MV-4-11 (cell line): ENCODE measurements at places on chromosomes 13 and 19.

GRCh38 chr19:7844951-7845350 lies 14.9 kb downstream of the EVI5L start:
- no peak for DNase-seq

- no peak for DNase-seq
Measured at GRCh38 chr13:21074546-21074945, 13.2 kb upstream of the LATS2 start.

- no peak for DNase-seq
Measured at GRCh38 chr19:8391198-8392016, 1.2 kb downstream of the RAB11B start.

GRCh38 chr19:45769821-45770191 lies 754 bp upstream of the SIX5 start:
- peak; percentile 58 for DNase-seq

DNA sequence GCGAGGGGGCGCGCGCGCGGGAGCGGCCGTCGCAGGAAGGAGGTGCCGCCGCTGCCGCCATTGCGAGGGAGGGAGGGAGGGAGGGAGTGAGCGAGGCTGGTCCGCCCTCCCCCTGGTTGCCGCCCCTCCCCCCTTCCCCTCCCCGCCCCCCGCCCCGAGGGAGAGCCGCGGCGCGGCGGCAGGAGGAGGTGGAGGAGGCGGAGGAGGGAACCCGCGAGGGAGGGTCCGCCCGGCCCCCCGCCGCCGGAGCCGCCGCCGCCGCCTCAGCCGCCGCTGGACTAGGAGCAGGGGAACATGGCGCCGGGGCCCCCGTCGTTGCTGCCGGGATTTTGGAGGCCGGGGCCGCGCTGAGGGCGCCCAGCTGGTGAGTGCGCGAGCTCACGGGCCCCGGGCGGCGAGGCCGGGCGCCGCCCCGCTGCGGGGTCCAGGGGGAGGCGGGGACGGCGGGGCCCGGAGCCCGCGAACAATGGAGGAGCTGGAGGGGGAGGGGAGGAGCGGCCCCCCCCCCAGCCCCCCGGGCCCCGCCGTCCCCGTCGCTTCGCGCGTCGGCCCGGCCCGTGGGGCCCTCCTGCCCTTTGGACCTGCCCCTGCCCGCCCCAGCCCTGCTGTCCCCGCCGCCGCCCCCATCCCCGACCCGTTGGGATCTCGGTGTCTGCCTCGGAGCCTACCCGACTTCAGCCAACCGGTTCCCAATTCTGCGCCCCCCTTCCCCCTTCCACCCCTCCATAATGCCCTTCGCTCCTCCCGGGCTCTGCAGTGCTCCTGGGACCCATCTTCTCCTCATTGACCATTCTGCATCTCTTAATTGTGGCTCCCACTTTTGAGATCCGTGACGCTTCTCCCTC lies at the start of gene ARHGAP35:
Gene ARHGAP35 (plus strand): TSS at position 152 of the 845 bp plus-strand sequence. CDS start 57,679 bp downstream, outside the sequence.
- DNase-seq = no peak

- DNase-seq = no peak
Measured at GRCh38 chr13:59706101-59706976, 457.4 kb downstream of the DIAPH3 start.

- DNase-seq = peak; percentile 12
Measured at GRCh38 chr19:35153701-35154524, 622 bp upstream of the FXYD5 start.

- DNase-seq = no peak
Measured at GRCh38 chr13:71663431-71663830, 203.6 kb downstream of the DACH1 start.

DNA sequence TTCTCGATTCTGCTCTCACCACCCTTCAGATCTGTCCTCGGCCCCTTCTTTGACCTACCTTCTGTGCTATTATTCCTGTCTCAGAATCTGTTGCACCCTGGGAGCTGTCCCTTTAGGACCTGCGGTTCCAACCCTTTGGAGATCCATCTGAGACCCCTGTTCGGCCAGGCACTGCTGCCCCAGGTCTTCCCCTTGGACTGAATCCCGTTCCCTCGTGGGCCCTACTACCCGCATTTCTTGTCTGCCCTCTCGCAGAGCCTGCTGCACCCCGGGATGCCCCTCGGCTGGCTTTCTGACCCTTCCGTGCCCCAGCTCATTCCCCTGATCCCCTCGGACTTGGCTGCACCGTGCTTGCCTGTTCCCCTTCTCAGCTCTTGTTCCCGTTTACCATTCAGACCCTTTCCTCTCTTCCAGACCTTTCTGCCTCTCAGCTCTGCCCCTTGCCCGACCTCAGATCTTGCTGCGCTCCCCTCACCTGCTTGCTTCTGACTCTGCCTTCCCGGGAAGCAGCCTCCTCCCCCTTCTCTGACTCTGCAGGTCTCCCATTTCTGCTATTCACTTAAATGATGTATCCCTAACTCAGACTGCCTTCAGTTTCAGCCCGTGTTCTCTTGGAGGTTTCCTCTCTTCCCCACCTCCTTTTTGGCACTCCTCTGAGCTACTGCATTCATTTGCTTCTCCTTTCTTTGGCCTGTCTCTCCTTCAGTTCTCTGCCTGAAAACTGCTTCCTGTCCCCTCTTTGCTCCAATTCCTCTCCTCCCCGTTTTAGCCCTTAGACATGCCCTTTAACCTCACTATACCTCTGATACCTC lies 1.1 kb downstream of the ARHGAP35 start:
- DNase-seq = no peak

DNA sequence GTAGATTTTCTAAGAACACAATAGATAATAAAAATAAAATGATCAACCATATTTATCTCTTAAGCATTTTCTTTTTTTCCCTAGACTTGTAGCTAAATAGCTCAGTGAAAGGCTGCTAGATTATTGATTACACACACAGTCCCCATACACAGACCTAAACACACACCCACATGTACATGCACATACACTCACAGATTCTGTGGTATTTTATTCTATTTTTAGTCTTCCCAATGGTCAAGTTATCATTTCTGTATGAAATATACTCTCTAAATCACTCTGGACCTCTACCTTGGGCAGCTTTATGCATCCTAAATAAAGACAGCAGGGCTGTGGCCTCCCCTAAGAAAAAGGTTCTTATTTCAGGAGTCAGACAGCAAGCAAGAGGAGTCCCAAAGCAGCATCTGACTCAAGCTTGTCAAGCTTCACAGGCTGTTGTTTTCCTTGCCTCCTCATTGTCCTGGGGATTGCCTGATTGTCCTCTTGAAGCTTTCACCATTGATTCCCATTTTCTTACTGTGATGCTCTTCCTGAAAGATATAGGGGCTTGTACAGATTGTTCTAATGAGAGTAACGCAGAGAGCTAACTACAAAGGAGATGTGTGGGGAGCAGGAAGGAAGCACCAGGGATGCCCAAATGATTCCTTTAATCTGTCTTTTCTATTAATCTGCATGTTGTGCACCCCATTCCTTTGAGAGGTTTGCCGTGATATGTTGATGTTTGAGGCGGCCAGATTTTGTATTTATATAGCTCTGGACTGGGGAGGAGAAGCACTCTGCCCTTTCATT lies 986.5 kb downstream of the PCDH17 start:
- no peak for DNase-seq

- DNase-seq = no peak
Measured at GRCh38 chr19:32652894-32653598, 21.9 kb downstream of the ANKRD27 start.

GRCh38 chr19:3123088-3123721 lies 12.6 kb upstream of the GNA15 start:
- no peak for DNase-seq

DNA sequence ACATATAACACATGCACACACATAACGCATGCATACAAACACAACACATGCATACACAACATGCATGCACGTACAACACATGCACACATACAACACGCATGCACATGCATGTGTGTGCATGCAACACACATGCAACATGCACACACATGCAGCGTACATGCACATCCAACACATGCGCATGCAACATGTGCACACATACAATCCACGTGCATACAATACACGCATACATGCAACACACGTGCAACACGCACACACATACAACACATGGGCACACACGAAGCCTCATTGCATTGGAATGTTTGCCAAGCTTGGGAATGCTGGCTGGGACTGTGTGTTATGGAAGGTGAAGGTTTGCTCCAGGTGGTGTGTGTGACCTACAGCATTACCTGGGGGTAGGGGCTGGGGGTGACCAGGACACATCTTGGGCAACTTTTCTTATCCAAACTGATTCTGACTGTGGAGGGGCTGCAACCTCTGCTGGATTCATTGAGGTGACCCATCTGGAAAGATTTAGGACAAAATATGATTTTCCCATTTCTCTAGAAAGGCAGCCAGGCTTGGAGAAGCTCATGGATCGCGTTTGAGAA lies 58.9 kb downstream of the SPACA7 start:
- DNase-seq = no peak

DNA sequence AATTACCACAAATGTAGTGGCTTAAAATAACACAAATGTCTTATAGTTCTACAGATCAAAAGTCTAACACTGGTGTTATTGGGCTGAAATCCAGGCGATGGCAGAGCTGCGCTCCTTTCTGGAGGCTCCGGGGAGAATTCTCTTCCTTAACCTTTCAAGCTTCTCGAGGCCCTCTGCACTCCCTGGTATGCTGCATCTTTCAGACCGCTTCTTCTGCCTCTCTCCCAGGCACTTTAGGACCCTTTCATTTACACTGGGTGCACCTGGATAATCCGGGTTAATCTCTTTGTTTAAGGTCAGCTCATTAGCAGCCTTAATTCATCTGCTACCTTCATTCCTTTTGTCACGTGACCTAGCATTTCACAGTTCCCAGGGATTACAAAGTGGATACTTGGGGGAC lies 211.3 kb upstream of the RFC3 start:
- no peak for DNase-seq

- no peak for DNase-seq
Measured at GRCh38 chr19:45791744-45792469, 738 bp downstream of the DMWD start.

- DNase-seq = no peak
Measured at GRCh38 chr13:89076622-89077021, 1405.5 kb downstream of the SLITRK5 start.

GRCh38 chr13:101512650-101513049 lies 60.2 kb downstream of the ITGBL1 start:
- no peak for DNase-seq

GRCh38 chr19:3978145-3978544 lies 7.1 kb downstream of the EEF2 start:
- DNase-seq = no peak

GRCh38 chr13:27599845-27600553 lies 20.3 kb downstream of the LNX2 start:
- no peak for DNase-seq

DNA sequence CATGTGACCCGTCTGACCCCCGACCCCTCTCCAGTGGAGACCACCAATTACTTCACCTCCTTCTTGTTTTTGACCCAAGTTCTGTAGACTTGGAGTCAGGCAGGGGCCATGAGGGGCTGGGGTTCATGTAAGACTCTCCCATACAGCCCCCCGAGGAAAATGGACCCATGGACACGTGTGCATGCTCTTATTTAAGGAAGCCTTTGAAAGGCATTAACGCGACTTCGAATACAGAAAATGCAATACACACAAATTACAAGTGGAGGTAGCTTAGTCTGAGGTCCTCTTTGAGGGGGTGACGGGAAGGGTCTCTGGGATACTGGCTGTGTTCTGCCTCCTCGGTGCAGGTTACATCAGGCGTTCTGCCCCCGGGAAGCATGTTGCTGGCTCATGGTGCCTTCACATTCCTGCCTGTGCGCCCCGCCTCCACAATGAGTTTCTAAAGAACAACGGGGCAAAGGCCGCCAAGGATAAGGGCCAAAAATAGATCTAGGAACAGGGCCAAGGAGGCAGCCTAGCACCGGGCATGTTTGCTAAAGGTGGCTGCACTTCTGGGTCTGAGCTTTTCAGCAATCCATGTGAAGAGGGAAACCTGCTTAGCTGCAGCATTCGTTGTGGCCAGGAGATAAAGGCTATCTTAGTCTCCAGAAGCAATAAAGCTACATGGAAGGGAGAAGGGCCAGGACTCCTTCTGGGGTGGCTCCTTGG lies 54.5 kb downstream of the RAB20 start:
- no peak for DNase-seq

DNA sequence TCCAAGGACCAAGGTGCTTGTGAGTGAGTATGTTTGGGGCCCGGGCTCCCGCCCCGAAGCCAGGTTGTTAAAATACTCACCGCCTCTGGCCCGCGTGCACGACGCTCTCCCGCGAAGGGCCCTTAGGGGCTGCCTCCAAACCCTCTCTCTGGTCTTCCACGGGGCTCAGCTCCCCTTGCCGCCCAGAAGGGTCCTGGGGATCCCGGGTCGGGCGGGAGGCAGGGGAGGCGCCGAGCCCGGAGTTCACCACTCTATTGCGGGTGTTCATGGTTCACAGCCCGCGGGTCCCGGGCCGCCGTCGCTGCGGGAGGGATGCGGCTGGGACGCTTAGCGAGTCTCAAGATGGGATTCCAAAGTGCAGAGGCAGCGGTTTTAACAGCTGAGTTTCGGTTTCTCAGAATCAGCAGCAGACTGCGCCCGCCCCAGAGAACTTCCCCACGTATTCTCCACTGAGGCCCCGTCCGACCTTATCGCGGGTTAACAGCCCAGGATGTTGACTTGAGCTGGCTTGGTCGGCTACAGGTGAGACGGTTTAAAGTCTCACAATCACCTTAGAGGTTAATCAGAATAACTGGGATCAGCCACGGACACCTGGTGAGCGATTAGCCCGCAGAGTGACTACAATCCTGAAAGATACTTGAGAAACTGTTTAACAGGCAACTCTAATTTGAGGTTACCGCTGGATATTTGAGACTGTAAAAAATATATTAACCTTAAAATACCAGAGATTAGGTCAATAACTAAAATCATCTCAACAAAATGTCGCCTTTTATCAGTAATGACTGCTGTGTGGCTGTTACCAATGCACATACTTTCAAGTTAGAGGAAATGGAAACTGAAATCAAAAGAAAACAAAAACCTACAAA lies at the start of gene EPSTI1:
Gene EPSTI1 (minus strand): TSS at position 344 of the 866 bp plus-strand sequence. CDS start 76 bp downstream, at position 268.
- peak; percentile 55 for DNase-seq

- DNase-seq = no peak
Measured at GRCh38 chr19:1304197-1304924, 18.7 kb downstream of the EFNA2 start.

- no peak for DNase-seq
Measured at GRCh38 chr19:39192846-39193245, 3.9 kb upstream of the NCCRP1 start.

- no peak for DNase-seq
Measured at GRCh38 chr13:44054525-44054924, 174.8 kb downstream of the LACC1 start.

- DNase-seq = no peak
Measured at GRCh38 chr19:32471811-32472210, 66.2 kb downstream of the DPY19L3 start.

DNA sequence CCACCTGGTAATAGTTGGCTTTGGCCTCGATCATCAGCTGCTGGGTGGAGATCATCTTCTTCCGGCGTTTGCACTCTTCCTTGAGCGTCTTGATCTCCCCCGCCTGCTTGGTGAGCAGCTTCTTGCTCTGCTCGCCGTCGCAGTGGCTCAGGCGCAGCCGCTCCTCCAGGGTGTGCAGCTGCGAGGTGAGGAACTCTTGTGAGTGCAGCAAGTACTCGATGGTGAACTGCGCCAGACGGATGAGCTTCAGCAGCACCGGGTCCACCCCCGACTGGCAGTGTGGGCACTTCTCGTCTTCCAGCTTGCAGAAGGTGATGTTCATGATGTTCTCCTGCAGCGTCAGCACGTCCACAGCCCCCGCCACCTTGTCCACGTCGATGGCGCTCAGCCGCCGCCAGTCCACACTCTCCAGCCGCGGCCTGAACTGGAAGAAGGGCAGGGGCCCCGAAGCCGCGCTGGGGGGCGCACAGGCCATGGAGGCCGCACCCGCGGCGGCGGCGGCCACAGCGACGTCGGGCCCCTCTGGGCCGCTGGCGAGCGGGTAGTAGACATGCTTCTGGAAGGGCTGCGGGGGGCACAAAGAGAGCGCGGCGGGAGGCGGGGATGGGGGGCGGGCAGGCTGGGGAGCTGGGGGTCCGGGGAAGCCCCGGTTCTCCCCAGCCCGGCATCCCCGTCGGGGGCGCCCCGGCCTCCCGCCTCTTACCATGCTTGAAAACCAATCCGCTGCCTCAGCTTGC lies 3.0 kb downstream of the DZIP1 start:
- DNase-seq = no peak
